ENCODE measurements at places on chromosomes 2 and 18.

GRCh38 chr18:46013484-46014189 lies 46.5 kb upstream of the EPG5 start:
- DNase-seq, result no peak

DNA sequence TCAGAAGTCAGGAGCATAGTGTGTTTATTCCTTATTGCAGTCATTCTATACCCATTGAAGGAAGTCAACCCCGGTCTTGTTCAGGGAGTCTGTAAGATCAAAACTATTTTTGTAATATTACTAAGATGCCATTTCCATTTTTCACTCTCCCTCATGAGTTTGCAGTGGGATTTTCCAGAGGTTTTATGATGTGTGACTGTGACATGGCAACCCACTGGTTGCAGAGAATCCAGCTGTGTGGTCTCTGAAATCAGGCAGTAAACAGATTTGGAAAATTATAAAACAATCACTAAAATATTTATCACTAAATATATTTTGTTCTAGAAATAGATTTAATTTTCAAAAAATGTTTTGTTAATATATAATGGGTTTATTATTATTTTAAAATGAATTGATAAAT lies 38.1 kb downstream of the DLGAP1 start:
- no peak for DNase-seq

GRCh38 chr2:168089200-168089599 lies 158.2 kb downstream of the STK39 start:
- DNase-seq, result no peak

DNA sequence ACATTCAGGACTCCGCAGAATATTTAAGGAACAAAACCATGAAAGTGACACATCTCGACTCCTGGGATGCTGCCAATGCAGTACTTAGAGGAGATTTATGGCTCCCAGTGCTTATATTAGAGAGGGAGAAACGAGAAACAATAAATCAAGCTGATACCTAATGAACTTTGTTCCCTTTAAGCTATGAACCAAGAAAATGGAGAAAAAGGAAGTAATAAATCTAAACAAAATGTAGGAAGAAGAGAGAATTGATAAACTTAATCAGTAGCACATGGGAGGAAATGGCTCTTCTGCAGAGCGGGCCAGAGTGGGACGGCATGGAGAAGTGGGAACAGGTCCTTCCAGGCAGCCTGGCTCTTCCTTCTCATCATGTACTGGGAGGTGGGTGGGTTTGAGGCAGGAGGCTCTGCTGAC lies 42.7 kb downstream of the NPPC start:
- DNase-seq, result no peak

DNA sequence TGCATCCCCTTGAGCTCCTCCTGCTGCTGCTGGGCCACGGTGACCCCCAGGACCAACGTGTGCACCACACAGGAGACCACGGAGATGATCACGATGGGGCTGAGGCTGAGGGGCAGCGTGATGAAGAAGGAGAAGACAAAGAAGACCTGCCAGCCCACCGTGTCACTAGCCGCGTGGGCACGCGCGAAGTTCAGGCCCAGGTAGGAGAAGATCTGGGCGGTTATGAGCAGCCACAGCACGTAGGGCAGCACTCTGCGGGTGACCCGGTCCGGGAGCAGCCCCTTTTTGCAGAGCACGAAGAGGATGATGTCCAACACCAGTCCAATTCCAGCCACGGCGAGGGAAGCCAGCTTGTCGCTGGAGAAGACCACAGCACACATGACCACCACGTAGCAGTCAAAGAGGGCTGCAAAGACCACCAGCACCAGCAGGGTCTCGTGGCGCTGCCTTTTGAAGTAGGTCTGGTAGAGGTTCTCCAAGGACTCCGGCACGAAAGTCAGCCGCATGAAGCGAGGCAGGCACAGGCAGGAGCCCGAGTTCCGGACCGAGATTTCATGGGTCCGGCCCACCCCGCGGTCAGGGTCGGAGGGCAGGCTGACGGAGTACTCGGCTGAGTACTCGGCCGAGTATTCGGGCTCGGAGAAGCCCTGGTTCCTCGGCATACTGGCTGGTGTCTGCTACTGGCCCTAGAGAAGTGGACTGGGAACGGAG lies 1.6 kb downstream of the ADCY3 start:
- DNase-seq, result no peak

GRCh38 chr2:176650104-176650837 lies 381.0 kb downstream of the MTX2 start:
- no peak for DNase-seq

GRCh38 chr2:218981881-218982585 lies 3.0 kb downstream of the FEV start:
- no peak for DNase-seq

DNA sequence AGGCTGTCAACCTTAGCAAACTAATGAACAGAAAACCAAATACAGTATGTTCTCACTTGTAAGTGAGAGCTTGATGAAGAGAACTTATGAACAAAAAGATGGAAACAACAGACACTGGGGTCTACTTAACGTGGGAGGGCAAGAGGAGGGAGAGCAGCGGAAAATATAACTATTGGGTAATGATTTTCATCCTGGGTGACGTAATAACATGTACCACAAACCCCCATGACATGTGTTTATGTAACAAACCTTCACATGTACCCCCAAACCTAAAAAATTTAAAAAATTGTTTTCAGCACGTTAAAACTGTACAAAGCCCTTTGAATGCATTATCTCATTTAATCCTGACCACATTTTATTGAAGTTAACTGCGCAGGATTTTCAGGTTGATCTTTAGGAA lies 64.9 kb upstream of the RBMS1 start:
- DNase-seq, result no peak

GRCh38 chr2:96245609-96246390 lies 20.0 kb downstream of the TMEM127 start:
- no peak for DNase-seq

- DNase-seq, result no peak
These were observed 24.4 kb upstream of the FTCDNL1 start for GRCh38 chr2:199875400-199875799.

DNA sequence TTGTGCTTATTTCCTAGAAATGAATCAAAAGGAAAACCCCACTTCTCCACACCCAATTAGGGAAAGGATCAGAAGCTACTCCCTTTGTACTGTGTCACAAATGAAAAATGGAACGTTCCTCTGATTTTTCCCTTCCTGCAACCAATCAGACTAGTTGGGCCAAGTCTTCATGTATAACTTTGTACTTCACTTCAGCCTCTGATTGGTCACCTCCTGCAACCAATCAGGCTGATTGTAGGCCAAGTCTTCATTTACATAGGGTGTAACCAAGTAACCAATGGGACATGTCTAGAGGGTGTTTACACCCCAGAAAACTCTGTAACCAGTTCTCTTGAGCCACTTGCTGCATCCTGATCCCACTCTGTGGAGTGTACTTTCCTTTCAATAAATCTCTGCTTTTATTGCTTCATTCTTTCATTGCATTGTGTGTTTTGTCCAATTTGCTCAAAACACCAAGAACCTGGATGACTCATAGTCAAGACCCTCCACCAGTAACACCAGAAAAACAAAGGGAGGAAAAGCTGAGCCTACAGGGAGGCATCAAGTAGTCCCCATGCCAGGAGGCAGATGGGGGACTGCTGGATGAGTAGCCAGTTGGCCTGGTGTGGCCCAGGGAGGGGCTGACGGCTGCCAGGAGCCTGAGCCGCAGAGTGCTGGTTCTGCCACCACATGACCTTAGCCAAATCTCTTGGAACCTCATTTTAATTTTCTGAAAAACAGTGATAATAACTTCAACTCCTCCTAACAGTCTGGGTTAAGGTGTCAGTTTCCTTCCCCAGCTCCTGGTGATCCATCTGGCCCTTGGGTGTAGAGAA lies 46.1 kb downstream of the SOWAHC start:
- no peak for DNase-seq

- DNase-seq, result no peak
These were observed 213.9 kb downstream of the NDUFA10 start for GRCh38 chr2:239811111-239811781.

DNA sequence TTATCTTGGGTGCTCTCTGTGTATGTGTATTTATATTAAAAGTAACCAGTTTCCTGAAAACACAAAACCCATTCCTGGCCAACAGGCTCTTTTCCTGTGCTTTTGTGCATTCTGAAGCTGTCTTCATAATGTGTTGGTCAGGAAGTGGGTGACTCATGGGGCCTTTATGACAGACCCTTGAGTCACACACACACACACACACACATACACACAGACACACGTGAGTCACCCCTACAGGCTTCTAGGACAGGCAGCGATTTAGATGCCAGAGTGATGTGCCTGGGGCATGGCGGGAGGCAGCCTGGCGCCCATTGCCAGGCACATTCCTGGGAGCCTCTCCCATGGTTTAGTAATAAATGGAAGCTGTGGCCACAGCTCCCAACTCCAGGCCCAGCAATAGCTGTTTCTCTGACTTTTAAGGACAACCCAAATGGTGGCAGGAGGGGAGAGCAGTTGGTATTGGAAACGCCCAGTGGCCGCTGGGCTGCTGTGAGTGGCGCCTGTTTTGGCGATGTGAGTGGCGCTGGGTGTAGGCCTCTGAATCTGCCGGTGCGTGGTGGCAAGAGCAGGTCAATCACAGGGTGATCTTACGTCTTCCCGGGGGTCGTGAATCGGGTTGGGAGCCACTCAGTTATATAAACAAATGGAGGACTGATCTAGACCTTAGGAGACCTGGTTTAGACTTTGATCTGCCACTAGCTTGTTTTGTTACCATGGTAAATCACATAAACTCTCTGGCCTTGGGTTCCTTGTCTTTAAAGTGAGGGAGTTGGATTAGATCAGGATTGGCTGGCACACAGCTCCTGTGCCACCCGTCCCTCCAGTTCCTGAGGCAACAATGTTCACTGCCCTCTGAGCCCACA lies 150.7 kb upstream of the DLX2 start:
- DNase-seq, result no peak

GRCh38 chr2:164917296-164917903 lies 37.9 kb downstream of the SLC38A11 start:
- no peak for DNase-seq

DNA sequence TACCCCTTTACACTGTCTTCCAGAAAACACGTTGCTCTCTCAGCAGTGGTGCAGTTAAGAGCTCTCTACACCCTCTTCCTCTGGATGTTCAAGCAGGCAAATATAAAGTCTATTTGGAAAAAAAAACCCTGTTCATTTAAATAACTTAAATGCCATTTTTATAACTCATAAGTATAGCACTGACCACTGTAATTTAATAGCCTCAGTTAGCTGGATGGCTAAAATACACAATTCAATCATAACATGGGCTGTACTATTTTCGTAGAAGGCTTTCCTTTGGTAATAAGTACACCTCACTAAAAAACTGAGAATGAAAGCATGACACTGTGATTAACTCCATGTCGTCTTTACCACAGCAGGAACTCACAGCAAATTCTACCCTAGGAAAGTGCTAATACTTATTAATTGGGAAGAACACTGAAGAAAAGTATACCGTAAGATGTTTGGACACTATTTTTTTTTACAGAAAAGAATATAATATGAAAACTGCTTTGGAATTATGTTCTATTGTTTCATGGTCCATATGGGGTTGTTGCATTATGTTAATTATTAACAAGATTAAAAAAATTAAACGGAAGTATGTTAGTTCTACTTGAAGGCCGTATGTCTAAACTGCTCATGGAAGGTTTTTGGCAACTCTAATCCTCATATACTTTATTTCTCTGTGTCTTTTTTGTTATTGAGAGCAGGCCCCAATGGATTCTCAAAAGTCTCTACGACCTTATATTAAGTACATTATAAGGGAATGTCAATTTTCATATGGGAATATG lies 269.1 kb downstream of the ZNF385B start:
- no peak for DNase-seq

GRCh38 chr2:64863097-64863820 lies 125.9 kb upstream of the SLC1A4 start:
- DNase-seq, result no peak

- no peak for DNase-seq
These were observed 20.1 kb downstream of the SIX2 start for GRCh38 chr2:44989176-44989575.

- DNase-seq, result no peak
These were observed 143.4 kb upstream of the LYPD1 start for GRCh38 chr2:132813422-132813821.

DNA sequence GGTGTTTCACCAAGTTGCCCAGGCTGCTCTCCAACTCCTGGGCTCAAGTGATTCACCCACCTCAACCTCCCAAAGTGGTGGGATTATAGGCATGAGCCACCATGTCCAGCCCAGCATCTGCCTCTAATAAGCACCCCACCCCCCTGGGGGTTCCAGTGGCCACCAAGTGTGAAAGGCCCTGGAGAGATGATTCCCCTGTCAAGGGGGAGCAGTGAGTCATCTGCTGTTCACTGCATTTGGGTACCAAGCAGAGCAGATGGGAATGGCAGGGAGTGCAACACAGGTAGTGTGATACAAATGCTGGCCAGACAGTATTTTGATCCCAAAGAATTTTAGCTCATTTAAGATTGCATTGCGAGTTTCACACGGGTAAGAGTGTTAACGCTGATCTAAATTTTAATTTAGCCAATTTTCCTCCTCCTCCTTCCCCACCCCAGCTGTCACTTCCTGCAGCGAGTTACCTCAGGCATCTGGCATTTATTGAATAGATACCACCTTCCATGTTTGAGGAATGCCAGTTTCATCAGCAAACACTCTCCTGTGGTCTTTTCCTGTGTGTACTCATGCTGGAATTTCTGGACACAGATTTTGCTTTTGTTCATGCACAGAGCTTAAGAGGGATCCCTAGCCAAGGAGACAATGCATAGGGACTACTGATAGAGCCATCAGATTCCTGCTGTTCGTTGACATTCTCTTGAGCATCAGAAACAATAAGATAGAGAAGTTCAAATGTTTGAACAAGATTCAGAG lies 32.4 kb upstream of the NCK2 start:
- DNase-seq, result no peak

DNA sequence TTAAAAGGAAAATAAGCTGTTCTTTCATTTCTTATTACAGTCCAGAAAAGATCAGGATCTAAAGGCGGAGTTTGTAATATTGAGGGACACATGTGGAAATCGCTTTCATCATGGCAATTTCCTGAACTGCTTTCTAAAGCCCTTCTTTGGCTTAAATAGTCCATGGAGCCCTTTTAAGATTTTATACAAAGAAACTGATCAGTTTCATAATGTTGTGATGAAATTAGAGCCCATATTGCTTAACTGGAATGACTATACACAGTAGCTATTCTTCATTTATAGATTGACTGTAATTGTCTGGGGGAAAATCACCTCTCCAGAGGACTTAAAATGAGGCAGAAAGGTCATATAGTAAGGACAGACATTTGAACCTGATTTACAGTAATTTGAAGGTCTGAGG lies 322.2 kb downstream of the ETAA1 start:
- no peak for DNase-seq

GRCh38 chr18:46250084-46250811 lies 146.1 kb downstream of the HAUS1 start:
- peak; percentile 65 for DNase-seq

DNA sequence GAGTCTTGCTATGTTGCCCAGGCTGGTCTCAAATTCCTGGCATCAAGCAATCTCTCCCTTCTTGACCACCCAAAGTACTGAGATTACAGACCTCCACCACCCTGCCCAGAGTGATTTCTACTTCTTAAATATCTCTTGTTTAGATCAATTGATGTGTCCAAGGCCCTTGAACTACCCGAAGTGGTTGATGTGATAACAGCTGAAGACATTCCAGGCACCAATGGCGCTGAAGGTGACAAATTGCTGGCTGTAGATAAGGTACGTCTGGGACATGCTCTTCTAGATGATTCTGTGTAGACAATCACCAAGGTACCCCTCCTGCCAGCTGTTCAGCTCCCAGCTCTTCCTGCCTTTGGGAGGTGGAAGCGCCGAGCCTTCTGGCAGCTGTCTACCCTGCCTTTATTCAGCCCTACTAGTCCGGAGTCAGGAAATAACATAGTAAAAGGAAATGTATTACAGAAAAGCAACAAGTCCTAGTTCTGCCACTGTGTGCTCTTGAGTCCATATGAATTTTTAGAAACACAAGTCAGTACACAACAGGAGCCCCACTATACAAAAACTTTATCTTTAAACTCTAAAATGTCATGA lies 61.3 kb upstream of the BZW1 start:
- DNase-seq, result no peak

Data from GM19239 (cell line).